ENCODE measurements at places on chromosomes 11 and 22. TPM values are rescaled to one million over a fixed set of nuclear protein-coding genes. Genes with fewer than 3 reads are reported as not detected.
A peak's percentile ranks its signal among the peaks of the same experiment; 100 is the strongest.

- DNase-seq, result peak; percentile 29
These were observed 438 bp downstream of the ZW10 start for GRCh38 chr11:113773092-113773415.

DNA sequence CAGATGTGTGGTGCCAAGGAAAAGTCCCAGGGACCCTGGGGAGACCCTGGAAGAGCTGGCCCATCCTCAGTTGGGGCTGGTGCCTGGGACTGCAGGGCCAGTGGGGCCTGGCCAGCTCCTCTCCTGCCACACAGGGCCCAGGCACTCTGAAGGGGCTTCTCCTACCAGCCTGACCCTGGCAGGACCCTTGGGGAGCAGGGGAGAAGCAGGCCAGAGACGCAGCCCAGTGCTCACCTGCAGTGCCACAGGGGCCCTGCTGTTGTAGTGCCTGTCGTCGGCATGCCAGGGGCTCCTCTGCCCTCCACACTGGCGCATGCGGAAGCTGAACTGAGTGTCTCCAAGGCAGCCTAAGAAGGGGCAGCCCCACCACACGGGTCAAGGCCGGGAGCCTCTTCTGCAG is 9.1 kb downstream of the DENND6B start:
- DNase-seq, result no peak

DNA sequence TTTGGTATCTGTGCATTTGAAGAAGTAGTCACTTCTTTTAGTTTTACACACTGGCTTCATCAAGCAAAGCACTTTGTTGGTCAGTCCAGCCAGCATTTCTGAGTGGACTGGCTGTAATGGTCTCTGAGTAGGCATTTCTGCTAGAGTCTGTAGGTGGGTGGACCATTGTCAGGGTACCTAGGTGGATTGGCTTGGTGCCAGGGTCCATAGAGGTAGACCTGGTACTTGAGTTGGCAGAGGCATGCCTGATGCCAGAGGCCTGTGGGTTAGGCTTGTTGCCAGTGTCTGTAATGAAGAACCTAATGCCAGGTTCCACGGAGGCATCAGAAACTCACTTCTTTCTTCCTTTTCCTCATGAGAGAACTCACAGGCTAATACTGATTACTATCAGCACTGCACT is 157.9 kb upstream of the C11orf87 start:
- no peak for DNase-seq

DNA sequence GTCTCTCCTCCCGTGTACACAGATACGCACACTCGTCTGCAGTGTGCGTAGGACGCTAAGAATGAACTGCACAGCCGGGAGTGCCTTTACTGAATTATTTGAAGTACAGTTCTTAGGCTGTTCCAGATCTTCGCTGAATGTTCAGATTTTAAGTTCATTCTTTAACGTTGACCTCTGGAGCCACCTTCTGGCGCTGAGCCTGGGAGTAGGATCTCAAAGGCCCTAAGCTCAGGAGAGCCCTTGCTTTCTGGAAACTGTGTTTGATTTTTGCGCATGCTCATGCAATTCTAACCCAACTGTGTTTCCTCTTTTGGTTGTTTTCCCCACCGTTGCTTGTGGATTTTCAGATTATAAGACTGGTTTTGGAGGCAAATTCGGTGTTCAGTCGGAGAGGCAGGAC is 22.8 kb downstream of the CTTN start:
- no peak for DNase-seq

GRCh38 chr11:3609416-3610265 is 32.2 kb downstream of the ART5 start:
- DNase-seq, result peak; percentile 59

SCN4B gene
- 3.6 TPM for total RNA-seq

GRCh38 chr22:25791556-25791955 is 49.6 kb downstream of the MYO18B start:
- no peak for DNase-seq

PNPLA5 gene
- total RNA-seq, result not detected

JAML gene
- 9.2 TPM for total RNA-seq

DNA sequence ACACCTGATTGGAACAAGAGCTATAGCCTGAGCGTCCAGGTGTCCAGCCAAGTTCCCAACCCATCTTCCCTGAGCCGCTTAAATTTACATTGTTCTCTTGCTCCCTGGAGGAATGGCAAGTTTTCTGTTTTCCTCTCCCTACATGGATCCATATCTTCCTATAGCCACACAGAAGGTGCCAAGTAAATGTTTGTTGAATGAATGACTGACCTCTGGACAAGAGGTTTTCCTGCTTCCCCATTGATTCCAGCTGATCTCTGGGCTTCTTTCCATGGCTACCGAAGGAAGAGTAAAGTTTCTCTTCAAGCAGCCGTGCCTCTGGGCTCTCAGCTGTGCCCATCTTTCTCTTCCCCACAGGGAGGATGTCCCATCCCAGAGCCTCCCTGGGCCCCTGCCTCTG is 107.5 kb downstream of the MICAL2 start:
- DNase-seq, result no peak

GRCh38 chr11:75468534-75469340 is 35.7 kb upstream of the KLHL35 start:
- DNase-seq, result peak; percentile 76

- no peak for DNase-seq
These were observed 17.3 kb downstream of the TSPO start for GRCh38 chr22:43168471-43169309.
